ENCODE measurements at places on chromosomes 16 and 17.

- no peak for DNase-seq
Observed at GRCh38 chr16:7257016-7257415, 75.6 kb upstream of the RBFOX1 start.

DNA sequence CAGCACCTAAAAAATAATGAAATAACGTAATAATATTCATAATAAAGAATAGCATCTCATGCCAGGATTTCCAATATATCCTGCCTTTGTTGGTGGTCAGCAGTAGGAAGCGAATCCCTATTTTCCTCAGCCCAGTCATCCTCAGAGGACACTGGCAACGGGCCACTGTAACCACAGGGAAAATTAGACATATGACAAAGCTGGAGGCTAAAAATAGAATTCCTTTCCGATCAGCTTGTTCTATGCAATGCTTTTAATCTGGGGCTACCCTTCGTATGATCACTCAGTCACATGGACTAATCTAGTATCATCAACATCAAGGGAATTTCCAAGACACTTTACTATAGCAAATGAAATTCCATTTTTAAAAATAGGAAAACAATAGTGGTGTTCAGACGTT is 246.9 kb upstream of the KCNJ16 start:
- DNase-seq = no peak

- DNase-seq = no peak
Observed at GRCh38 chr17:79503126-79503839, 107.6 kb downstream of the RBFOX3 start.

DNA sequence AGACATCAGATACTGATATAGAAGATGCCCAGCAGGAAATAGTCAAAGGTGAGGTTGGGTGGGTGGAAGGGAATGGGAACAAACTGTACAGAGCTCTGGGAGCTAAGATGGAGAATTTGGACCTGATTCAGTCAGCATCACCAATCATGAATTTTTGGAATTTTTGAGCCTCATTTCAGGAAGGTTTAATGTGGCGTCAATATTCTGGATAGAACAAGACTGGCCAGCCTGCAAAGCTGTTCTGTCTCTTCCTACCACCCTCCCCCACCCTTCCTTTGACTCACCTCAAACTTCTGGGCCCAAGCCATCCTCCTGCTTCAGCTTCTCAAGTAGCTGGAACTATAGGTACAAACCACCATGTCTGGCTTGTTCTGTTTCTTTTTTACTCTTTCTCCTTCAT is 32.6 kb downstream of the CTCF start:
- DNase-seq = no peak

DNA sequence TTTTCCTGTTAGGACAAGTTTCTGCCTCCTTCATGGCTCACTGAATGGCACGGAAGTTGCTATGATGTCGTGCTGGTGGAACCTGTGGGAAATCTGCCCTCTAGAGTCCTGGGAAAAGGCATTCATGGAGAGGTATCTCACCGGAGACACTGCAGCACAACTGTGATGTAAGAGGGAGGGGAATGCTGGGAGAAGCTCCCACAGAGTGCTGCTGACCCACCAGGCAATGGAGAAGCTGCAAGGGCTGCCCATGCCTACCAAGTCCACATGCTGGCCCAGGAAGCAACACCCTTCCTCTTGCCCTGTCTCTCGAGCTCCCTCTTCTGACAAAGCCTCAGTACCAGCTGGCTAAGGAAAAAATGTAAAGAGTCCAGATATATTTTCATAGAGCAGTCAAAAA is 45.2 kb upstream of the SLC5A11 start:
- DNase-seq = no peak

DNA sequence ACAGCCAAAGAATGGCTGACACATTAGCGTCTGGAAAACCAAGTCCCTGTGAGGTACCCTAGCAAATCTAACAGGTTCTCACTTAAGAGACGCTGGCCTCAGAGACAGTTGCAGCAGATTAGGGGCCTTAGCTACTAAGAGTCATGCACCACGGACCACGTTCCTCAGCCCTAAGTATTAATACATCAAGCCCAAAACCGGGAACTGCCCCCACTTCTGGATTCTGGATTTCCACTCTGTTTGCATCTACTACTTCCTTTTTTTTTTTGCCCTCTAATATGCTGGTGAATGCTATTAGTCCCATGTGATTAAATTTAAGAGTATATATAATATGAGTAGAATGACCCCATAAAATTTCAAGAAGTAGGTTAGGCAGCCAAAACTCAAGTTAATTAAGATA is 775 bp upstream of the TERB1 start:
- DNase-seq = no peak

GRCh38 chr17:43224146-43224705 is 4.2 kb downstream of the CCDC200 start:
- DNase-seq = no peak

- DNase-seq = no peak
Observed at GRCh38 chr17:41383690-41384089, 1.6 kb upstream of the KRT34 start.

- DNase-seq = no peak
Observed at GRCh38 chr16:79500286-79500685, 100.3 kb downstream of the MAF start.

GRCh38 chr16:22693638-22694340 is 120.2 kb upstream of the HS3ST2 start:
- DNase-seq = no peak

- DNase-seq = no peak
Observed at GRCh38 chr17:48549281-48549630, 4.3 kb upstream of the HOXB2 start.

GRCh38 chr17:38897176-38897575 is 27.3 kb downstream of the LASP1 start:
- DNase-seq = no peak

- DNase-seq = peak; percentile 72
Observed at GRCh38 chr17:7307686-7308624, 527 bp downstream of the EIF5A start.

DNA sequence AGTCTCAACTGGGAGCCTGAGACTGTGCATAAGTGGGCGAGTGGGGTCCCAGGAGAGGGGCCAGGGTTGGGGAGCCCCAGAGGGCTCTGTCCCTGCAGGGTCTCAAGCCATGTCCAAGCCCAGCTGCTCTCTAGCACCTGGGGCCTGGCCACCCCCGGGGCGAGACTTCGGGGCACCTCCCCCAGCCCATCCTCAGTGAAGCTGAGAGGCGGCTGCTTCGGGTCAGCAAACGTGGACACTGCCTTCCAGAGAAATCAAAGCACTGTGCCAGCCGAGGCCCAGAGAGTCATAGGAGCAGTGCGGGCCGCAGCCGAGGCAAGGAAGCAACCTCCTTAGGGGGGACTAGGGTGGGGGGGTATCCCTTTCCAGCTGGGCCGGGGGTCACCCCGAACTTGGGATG is 77.5 kb downstream of the ENGASE start:
- DNase-seq = no peak

- DNase-seq = peak; percentile 37
Observed at GRCh38 chr16:31460582-31461002, 1.3 kb downstream of the ARMC5 start.

DNA sequence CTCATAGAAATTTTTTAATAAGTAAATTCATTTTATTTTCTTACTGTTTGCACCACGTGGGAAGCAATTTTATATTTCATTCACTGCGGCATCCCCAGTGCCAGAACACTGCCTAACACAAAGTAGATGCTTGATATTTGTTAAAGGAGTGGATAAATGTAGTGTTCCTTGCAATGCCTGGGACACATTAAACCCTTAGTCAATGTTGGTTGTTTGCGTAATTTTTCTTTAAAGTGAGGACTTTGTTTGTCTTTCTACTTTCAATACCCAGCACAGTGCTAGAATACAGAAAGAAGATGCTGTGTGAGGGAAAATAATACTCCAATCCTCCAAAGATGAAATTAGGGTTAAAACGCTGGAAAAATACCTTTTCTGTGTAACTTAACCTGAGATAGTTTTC is 299.3 kb downstream of the MAP2K6 start:
- no peak for DNase-seq

GRCh38 chr16:1907226-1907860 is 10.9 kb downstream of the HS3ST6 start:
- DNase-seq = no peak

- no peak for DNase-seq
Observed at GRCh38 chr16:88975511-88976061, 1.4 kb downstream of the CBFA2T3 start.

DNA sequence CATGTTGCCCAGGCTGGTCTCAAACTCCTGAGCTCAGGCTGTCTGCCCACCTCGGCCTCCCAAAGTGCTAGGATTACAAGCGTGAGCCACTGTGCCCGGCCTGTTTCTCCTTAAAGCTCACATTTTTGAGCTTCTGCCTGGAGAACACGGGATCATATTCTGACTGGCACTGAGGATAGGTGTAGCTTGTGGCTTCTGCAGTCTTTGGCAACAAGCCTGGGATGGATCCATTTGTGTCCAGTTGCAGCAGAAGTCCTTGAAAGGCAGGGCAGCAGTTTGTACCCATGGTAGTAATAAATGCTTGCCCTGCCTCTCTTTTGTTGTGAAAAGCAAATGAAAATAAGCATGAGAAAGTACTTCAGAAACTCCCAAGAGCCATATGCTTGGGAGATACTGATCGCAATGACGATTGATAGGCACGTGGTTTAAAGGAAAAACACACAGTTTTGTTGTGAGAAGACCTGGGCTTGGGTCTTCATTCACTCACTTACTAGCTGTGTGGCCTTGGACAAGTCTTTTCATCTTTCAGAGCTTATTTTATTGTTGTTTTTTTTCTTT is 3.1 kb upstream of the CORO7 start:
- DNase-seq = no peak

DNA sequence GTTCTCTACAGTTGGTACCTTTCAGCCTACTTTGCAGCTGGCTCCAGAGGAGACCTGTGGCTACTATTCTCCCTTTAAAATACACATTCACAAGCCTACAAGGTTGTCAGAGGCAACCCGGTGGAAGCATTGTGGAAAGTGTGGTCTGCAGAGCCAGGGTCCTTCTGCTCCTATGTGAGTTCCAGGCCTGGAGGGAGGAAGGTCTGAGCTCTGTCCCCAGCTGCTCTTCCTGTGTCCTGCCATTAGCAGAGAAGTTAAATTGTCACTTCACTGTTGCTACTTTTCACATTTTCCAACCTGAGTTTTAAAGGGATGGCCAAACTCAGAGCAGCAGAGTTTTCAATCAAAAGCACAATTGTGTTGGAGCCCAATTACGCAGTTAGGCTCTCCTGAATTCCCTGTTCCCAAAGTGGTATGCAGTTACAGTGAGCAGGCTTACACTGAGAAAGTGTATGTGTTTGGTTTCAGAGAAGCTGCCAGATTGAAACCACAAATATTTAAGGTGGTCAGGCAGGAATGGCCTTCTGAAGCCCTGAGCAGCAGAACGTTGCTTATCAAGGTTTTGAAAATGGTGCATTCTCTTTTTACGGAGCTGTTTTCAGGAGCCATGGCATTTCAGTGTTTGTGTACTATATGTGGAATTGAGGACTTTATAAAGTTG is 25.0 kb downstream of the MAP3K3 start:
- DNase-seq = no peak

- DNase-seq = no peak
Observed at GRCh38 chr17:14760719-14761411, 460.0 kb downstream of the HS3ST3B1 start.

GRCh38 chr17:41534899-41535546 is 6.9 kb upstream of the KRT19 start:
- no peak for DNase-seq

DNA sequence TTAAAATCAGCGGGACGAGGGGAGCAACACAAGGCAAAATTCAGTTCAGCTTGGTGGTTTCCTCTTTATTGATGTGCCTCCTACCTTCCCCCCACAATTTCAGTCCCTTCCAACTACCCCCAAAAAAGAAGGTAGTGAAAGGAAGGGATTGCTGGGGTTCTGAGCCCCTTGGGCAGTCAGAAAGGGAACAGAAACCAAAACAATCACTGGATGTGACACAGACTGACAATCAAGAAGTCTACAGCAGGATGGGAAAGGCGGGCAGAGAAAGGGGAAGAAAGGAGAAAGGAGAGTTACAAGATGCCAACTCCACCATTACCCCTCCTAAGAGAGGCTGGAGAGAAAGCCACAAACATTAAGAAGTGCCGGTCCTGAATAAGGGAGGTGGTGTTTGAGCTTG is 1.1 kb upstream of the PHF23 start:
- no peak for DNase-seq

- no peak for DNase-seq
Observed at GRCh38 chr17:81687770-81688541, 4.1 kb downstream of the HGS start.

DNA sequence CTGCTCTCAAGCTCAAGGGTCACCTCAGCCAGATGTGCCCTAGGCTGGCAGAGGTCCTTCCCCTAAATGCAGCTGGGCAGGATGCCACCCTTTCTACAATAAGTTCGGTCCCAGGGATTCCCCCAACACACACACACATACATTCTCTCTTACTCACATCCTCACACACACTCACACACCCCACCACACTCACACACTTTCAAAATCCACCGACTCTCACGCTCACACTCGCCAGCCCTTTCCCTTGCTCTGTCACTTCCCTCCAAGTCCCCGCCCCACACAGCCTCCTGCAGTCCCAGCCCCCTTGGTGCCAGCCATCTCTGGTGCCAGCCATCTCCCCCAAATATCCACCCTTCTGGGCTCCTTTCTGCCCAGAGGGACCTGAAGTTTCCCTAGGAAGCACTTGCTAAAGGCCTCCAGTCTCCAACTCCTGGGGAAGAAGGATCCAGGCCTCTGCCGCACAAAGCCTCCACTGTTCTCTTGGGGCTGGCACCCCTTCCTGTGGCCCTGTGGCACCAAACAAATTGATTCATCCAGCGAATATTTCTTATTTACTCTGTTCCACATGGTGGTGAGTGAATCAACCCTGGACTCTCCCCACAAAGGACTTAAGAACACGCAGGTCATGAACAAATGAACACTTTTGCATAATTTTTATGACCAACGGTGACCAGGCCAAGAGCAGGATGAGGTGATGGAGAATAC is 3.8 kb upstream of the USP36 start:
- DNase-seq = no peak

DNA sequence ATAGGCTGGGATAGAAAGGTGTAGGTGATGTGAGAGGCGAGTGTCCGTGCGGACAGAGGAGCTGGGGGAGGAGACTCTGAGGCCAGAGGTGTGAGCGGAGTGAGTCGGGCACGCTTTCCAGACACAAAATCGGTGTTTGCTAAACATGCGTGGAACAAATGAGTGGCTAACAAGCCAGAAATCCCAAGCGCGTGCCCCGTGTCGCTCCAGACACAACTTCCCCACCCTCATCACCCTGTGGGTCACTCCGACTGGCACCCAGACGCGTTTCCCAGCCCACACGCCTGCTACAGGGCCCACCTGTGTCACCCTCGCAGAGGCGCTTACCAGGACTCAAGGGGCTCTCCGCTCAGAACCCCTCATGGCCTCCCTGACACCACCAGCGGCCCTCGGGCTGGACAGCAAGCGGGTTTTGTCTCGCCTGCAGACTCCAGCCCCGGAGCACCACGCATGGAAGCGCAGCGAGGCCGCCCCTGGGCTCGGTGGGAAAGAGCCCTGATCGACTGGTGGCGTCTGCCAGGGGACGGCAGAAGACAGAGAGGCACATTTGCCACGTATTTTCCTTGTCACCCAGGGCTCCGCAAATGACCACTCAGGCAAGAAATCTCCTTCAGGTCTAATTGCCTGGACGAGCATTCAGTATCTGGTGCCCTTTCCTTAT is 6.0 kb upstream of the RPH3AL start:
- no peak for DNase-seq
